ENCODE measurements at places on chromosomes 12 and 14.

DNA sequence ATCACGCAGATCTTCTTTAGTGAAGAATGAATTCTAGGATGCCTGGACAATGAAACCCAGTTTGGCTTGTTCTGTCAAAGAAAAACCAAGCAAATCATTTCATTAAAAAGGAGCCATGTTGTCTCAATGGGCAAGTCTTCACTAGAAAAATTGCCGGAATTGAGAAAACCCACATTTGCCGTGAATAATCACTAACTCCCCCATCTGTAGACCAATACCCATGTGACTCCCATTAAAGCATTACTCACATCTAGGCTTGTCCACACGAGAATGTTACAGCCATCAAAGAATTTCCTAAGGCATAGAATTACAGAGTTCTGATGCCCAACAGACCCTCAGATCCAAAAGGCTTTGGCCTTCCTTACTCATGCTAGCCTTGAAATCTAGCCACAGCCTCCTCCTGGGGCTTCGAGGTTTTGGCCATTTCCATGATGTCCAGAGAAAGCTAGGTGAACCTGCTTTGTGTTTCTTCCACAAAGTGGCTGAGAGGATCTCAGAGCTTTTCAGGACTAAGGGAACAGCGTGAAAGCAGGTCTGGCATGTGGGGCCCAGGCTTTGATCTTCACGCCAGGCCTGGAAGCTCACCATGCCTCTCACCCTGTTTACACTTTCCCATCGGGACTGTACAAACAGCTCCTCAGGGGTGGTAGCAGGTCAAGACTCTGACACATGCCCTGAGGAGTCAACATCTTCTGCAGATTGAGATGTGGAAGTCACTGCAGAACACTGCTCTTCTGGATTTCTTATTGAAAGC lies 12.1 kb downstream of the SLC7A8 start:
- no peak for DNase-seq

- no peak for DNase-seq
These were observed 5.7 kb downstream of the SOCS2 start for GRCh38 chr12:93578221-93578620.

- DNase-seq = no peak
These were observed 2.6 kb upstream of the POC1B start for GRCh38 chr12:89528434-89528833.

GRCh38 chr12:92424338-92424737 lies 278.5 kb upstream of the PLEKHG7 start:
- DNase-seq = no peak

DNA sequence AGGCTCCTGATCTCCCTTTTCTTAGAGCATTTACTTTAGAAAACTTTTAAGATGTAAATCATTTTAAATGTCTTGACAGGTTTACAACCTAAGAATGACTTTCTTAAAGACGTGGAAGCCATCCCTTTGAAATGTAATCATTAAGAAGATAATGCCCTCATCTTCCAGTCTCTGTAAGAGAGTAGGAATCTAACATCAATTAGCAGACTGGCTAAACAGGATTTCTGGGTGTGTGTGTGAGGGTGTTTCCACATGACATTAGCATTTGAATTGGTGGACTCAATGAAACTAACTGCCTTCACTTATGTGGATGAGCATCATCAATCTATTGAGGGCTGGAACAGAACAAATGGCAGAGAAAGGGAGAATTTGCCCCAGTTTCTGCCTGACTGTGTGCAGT lies 329.5 kb downstream of the RPL10L start:
- DNase-seq = no peak

GRCh38 chr12:67559751-67560150 lies 88.8 kb upstream of the DYRK2 start:
- no peak for DNase-seq

- DNase-seq = no peak
These were observed 148.1 kb downstream of the CALM1 start for GRCh38 chr14:90544971-90545370.

- DNase-seq = no peak
These were observed 326.1 kb downstream of the TMEM121 start for GRCh38 chr14:105852378-105853088.

DNA sequence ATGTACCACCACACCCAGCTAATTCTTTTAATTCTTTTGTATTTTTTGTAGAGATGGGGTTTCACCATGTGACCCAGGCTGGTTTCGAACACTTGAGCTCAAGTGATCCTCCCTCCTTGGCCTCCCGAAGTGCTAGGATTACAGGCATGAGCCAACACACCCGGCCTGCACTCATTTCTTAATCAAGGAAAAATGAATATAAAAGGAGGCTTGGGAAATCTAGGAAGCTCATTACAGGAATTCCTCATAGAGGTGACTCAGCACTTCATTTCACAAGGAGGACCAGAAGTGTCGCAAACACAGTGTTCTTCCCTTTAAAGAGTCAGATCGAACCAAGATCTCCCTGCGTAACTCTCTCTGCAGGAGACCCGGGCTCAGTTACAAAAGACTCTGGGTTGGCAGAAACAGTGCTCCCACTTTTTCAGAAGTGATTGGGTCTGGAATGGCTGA lies 30.3 kb downstream of the NFKBIA start:
- DNase-seq = no peak

- DNase-seq = no peak
These were observed 61.1 kb downstream of the SMUG1 start for GRCh38 chr12:54127538-54128259.

DNA sequence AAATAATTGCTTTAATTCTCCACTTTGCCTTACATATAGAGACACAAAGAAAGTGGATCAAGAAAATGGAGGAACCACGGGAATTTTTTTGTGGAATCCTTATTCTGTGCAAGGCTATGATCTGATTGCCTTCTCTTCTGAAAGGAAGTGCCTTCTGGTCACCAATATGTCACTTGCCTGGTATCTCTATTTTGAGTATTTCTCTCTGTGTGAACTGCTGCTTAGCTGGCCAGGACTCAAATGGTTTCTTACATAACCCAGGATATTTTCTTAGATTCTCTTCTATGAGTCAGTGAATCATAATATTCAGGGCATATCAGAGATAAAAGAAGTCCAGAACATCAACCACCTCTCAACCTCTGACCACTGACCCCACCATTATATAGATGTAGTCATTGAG lies 156.1 kb downstream of the DIO2 start:
- DNase-seq = no peak

GRCh38 chr12:104026841-104027599 lies 23.0 kb downstream of the GLT8D2 start:
- DNase-seq = no peak

GRCh38 chr12:65229441-65229840 lies 49.0 kb upstream of the MSRB3 start:
- DNase-seq = no peak

GRCh38 chr14:53663709-53664108 lies 292.9 kb downstream of the BMP4 start:
- DNase-seq = no peak

- no peak for DNase-seq
These were observed 214.8 kb downstream of the EMP1 start for GRCh38 chr12:13411287-13411686.

- DNase-seq = no peak
These were observed 852 bp downstream of the COX16 start for GRCh38 chr14:70358631-70359030.

DNA sequence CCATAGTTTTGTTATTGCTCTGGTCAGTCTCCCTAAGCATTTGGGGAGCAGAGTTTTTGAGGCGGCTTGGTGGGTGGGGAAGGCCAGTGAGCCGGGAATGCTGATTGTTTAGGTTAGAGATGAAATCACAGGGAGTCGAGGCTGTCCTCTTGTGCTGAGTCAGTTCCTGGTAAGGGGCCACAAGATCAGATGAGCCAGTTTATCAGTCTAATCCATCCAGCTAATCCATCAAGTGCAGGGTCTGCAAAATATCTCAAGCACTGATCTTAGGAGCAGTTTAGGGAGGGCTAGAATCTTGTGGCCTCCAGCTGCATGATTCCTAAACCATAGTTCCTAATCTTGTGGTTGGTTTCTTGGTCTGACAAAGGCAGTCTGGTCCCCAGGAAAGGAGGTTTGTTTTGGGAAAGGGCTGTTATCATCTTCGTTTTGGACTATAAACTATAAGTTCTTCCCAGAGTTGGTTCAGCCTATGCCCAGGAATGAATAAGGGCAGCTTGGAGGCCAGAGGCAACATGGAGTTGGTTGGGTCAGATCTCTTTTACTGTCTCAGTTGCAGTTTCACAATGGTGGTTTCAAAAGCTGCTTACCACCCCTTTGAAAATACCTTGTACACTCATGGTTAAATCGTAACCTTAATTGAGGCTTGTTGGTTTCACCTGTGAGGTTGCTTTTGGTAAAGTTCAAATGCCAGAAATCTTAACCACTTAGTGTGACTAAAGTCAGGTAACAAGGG lies 33.6 kb upstream of the HIGD1C start:
- no peak for DNase-seq

DNA sequence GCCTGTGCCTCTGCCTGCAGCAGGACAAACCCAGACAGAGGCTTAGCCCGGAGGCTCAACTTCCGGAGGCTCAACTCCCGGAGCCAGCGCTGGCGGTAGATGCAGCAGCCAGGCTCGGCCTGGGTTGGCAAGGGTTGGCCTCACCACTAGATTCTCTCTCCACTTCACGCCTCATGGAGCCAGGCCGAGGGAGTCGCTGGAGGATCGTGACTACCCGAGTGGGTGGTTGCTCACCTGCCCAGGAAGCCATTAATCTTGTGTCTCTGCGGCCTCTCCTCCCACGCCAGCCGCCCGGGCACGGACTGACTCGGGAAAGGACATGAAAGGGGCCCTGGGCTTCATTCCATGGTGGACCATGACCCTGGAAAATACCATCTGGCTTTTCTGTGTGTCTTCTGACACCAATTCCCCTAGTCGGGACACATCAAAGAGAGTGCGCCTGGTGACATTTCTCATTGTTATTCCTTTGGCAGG lies 20.8 kb downstream of the ESRRB start:
- DNase-seq = no peak

GRCh38 chr14:65783576-65783975 lies 371.0 kb downstream of the FUT8 start:
- DNase-seq = no peak

GRCh38 chr12:13661005-13661887 lies 320.2 kb downstream of the GRIN2B start:
- DNase-seq = peak; percentile 13

- DNase-seq = peak; percentile 89
These were observed 334.0 kb downstream of the BTG1 start for GRCh38 chr12:91811481-91812287.

GRCh38 chr14:90828642-90829487 lies 12.6 kb upstream of the TTC7B start:
- peak; percentile 27 for DNase-seq

- no peak for DNase-seq
These were observed 139.0 kb downstream of the BCL11B start for GRCh38 chr14:99132821-99133635.

GRCh38 chr14:99737956-99738667 lies 54.0 kb downstream of the CYP46A1 start:
- no peak for DNase-seq

DNA sequence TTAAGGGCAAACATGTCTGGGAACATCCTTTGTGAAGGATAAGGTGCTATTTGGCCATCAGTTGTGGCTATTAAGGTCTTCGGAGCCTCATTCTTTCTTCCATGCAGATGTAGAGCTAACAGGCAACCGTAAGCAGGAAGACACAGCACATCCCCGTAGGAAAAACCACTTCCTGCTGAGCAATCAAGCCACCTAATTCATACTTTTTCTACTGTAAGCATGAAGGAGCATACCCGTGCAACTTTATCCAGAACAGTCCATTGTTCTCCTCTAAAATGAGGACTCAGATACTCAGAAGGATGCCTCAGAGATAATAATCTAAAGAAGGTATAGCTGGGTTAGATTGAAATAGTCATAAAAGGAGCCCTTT lies 232.0 kb downstream of the PPM1H start:
- no peak for DNase-seq

DNA sequence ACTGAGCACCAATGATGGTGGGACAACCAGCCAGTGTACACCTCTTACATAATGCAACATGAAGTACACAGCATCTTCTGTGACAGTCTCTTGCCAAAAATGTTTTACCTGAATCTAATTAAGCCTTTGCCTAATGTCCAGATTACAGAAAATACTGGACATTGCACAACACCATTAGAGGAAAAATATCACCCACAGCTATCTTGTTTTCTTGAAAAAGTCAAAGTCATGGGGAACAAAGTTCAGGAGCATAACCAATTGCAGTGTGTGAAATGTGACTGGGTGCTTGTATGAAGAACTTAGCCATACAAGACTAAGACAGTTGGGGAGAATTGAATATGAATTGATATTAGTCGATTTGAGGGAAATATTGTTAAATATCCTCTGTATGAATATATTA lies 12.1 kb upstream of the ANO6 start:
- no peak for DNase-seq

DNA sequence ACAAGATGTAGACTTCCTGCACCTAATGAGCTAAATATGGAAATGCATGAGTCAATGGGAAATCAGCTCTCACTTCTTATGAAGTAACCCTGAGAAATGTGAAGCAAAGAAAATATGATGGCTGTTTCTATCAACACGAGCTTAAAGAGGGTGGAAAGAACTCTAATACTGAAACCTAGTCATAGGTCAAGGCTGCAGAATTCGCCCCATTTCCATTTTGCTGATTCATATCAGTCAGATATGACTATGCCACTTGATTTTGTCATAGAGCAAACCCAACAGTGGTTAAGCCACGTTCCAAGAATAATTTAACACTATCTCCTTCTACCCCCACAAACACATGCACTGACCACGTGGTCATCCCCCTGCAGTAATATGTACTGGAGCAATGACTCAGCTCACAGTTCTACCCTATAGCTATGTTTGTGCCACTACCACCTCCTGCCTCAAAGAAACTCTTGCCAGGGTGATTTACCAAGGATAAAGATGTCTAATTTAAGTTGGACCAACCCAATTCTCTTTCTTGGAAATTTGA lies 157.5 kb downstream of the TMTC3 start:
- no peak for DNase-seq

DNA sequence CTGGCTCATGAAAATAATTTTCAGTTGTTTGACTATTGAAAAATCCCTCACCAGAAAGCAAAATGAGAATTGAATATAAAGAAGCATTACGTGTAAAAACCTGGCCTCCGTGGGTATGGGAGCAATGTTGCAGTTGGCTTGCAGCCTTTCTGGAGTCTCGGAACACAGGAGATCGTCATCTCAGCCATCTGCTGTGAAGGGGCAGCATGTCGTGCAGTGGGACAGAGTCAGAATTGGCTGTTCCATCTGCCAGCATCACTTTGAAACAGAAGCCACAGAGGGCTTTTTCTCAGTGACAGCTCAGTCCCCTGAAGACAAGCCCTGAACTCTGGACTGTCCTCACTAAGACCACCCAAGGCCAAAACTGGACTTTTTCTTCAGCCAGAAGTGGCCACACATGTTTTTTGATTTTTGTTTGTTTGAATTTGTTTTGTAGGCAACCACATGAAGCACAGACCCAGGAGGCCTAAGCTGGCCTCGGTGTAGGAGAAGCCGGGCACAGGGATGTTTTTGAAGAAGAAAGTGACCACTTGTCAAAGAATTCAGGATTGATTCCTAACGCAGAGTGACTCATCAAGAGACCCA lies 170.8 kb upstream of the DYRK2 start:
- DNase-seq = no peak

DNA sequence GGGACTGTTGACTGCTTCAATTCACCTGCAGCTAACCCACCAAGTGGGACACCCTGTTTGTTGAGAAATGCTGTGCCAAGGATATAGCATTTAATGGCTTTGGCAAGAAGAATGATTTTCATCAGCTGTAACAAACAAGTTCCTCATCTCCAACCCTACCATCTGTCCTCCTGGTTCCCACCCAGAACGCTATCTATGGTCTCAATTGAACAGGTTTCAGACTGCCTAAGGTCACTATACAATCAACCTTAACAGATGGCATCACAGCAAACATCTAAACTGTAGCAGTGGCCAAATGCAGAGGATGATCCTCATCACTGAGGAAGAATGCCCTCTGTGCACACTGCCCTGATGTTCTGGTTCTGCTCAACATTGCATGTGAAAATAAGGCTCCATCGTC lies 546.2 kb upstream of the FOXG1 start:
- no peak for DNase-seq
